T follicular helper cell (primary cell): ENCODE measurements at places on chromosomes 3 and 15.

DNA sequence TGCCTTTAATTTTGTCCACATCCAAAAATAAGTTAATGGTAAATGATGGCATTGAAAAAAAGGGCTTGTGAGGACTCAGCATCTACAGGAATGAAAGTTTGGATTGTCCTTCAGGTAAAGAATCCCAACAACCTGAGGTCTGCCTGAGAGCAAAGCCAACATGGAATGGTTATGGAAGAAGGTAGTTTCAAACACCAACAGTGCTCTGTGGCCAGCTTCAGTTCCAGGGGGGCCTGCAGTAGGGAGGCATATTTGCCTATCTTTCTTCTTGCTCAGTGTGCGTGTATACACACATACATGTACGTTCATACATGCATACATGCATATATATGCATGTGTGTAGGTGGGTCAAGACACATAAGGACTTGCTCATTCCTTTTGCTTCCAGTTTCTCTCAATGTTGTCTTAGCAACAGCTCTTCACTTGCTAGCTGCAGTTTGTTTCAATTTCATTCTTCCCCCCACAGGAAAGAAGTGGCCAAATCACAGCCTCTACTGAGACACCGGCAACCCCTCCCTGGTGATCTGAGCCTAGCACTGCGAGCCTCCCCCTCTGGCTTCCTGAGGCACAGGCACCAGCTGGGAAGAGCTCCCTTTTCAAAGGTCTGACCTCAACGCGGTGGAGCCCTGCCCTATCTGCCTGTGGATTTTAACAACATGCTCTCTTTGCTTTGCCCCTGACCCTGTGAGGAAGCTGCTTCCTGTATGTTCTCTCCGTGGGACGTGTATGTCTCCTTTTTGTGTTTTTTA is 146.2 kb downstream of the KLF13 start:
- no peak for DNase-seq

- DNase-seq = no peak
These were observed 32.2 kb downstream of the CD276 start for GRCh38 chr15:73716417-73716816.

GRCh38 chr3:169466990-169467389 is 196.5 kb downstream of the MECOM start:
- DNase-seq = no peak

- DNase-seq = no peak
These were observed 161.4 kb downstream of the GMNC start for GRCh38 chr3:190701096-190701532.

GRCh38 chr3:127791221-127791913 is 30.9 kb downstream of the MGLL start:
- no peak for DNase-seq

GRCh38 chr3:46892285-46893145 is 15.0 kb downstream of the PTH1R start:
- DNase-seq = no peak

GRCh38 chr3:70096376-70097066 is 97.0 kb downstream of the SAMMSON start:
- DNase-seq = no peak

GRCh38 chr15:49179433-49180190 is 9.6 kb downstream of the GALK2 start:
- no peak for DNase-seq

DNA sequence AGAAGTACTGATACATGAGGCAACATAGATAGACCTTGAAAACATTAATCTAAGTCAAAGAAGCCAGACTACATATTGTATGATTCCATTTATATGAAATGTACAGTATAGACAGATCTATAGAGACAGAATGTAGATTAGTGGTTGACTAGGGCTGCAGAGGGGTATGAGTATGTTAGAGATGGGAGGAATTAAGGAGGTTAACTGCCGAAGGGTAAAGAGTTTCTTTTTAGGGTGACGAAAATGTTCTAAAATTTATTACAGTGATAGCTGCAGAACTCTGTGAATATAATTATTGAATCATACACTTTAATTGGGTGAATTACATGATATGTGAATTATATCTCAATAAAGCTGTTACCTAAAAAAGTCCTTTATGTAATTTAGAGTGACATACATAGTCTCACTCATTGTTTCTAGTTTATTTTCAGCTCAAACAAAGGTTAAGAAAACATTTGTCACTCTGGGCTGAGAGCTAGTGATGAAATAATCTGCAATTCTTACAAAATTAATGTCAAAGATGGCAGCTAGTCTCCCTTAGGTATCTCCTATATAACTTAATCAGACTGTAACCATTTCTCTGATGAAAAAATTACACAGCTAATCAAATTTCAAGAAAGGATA is 61.4 kb downstream of the DENND4A start:
- no peak for DNase-seq

GRCh38 chr3:27535809-27536392 is 51.7 kb upstream of the SLC4A7 start:
- DNase-seq = no peak

DNA sequence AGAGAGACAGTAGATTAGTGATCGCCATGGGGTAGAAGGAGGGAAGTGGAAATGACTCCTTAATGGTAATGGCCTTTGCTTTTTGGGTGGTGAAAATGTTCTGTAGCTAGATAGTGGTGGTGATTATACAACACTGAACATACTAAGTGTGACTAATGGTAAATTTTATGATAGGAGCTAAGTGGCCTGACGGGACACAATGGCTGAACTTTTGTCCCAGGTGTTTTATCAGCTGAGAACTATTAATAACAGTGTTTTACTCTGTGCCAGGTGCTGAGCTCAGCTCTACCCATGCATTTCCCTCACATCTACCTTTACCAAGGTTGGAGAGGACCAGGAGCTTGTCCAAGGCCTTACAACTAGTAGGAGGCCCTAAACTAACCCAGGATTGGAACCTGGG is 66.8 kb downstream of the TRIM71 start:
- DNase-seq = no peak

DNA sequence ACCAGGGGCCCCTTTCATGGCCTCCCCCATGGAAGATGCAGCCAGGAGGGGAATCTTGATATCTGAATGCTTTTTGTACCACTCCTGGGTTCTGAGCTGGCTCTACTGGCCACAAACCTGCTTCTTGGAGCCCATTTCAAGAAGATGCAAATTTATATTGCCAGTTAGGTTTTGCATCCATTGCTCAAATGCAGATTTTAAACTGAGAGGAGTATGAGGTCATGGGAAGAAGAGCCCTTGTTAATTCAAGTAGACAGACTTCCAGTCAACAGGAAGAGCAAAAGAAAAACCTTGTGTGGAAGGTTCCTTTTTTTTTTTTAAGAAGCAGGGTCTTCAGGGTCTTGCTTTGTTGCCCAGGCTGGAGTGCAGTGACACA is 133.5 kb downstream of the PDZRN3 start:
- no peak for DNase-seq

DNA sequence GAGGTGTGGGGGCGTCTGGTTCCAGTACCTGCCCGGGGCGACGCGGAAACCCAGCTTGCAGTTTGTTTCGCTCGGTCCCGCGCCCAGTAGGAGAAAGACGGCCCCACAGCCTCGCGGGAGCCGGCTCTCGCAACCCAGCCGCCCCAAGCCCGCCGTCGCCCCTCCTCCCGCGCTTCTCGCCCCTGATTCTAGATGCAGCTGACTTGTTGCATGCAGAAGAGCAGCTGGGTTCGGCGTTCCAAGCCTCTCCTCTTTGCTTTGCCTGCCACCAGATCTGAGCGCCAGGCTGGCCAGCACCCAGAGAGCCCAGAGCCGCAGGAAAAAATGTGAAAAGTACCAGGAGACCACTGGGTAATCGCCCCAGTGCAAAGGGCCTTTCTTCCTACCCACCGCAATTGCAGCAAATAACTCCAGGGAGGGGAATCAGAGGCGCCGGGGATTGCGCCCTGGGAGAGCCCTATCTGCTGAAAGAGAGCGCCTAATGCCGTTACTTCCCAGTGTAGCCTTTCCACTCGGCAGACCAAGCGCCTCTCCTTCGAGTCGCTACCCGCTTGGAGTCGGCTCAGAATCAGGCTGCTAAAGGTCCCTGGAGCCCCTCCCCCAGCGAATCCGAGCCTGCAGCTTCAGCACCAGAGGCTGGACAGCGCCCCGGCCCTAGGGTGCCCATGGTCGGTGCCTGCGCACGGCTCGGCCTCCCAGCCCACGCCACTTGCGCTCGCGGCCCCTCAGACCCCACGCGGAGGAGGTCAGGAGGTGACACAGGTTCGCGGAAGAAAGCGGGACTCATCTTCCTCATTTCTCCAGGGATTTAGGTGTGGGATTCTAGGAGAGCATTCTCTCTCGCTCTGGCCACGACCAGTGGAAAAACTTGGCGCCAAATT is 15.7 kb upstream of the AEN start:
- peak; percentile 32 for DNase-seq

GRCh38 chr15:37872661-37873060 is 61.8 kb upstream of the TMCO5A start:
- no peak for DNase-seq

DNA sequence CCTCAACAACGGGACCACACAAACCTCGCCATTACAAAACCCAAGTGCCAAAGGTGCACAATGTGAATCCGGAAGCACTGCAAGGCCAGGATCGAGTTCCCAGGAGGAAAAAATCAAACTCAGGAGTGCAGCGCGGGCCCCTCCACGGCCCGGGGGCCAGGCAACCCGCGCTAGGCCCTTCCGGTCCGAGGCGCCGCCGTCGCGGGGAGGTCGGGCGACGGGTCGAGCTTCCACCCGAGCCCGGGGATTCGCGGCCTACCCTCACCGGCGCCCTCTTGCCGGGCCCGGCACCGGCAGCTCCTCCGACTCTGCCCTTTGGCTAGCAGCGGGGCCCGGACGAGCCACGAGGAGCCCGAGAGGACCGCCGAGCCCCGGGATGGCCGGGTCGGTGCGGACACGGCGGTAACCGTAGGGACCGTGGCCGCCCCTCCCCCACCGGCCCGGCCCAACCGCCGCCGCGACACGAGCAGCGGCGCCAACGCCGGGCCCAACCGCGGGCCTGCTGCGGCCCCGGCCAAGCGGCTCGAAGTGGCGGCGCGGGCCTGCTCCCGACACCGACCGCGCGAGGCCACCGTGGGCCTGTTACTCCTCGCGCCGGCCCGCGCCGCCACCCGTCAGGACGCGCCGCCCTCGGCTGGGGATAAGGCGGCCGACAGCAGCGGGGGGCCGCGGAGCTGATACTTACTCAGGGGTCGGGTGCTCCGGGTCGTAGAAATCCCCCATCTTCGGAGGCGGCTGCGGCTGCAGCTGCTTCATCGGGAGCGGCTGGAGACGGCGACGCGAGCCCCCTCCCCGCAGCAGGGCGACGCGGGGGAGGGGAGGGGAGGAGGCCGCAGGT is 525 bp downstream of the SETD2 start:
- DNase-seq = peak; percentile 26

GRCh38 chr3:57066471-57066870 is 6.0 kb downstream of the SPATA12 start:
- no peak for DNase-seq

DNA sequence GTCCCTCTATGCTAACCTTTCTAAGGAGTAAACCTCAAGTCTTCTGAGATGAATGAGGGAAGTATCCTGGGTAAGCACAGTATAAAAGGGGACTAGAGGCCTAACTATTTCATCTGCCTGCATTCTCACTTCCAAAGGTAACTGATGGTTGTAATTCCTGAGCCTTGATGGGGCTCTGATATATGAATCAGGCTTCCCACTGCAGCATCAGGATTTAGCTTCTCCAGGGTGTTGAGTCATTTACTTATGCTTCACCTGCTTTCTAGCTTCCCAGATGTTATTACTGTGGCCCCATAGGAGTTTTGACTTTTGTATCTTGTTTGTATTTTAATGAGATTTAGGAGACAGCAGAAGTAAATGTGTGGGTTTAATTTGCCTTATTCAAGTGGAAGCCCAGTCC is 207.3 kb upstream of the EIF1B start:
- DNase-seq = no peak
